Right ventricle myocardium inferior (tissue), 1 donor: ENCODE measurements at places on chromosomes 5 and 9. TPM values are rescaled to one million over a fixed set of nuclear protein-coding genes. Genes with fewer than 3 reads are reported as not detected.

DNA sequence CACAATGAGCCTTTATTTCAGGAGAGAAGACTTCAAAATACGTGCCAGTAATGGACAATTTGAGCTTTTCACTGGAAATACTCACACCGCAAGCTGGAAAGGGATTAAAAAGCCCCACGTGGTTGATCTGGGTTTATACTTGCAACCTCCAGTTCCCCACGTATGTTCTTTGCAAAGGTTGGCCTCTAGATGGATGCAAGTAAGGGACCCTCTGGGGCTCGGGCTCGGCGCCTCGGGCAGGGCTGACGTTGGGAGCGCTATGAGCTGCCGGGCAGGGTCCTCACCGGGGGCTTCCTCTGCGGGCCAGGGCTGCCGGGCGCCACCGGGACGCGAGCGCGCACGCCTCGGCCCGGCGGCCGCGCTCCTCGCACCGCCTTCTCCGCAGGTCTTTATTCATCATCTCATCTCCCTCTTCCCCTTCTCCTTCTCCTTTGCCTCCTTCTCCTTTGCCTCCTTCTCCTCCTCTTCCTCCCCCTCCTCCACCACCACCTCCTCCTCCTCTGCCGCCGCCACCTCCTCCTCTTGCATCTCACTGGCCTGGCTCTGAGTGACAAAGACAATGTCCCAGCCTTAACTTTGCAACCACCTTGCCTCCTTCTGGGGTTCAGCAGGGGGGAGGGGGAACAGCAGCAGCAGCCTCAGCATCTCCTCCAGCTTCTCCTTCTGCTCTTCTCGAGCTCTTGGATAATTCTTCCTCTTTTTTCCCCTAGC lies 701 bp upstream of the ZNF462 start:
- DNase-seq: peak; percentile 45

- no peak for DNase-seq
Measured at GRCh38 chr5:163867324-163867723, 361.9 kb downstream of the MAT2B start.

DNA sequence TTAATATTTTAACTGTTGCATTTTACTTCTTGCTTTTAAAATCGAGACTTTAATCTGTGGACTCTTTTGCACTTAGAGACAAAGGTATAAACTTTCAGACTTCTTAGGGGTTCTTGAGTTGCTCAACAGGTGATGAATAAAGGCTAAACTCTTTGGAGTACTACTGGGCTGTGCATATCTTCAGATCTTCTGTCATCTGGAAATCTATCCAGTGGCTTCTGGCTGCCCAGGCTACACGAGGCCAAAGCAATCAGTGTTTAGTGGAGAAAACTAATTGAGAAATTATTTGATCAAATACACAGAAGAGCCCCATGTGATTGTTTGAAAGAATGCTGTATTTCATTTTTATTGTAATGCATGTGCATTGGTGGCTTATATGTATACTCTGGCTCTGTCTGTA lies 146.1 kb downstream of the PBX3 start:
- no peak for DNase-seq

The NPR3 gene
- total RNA-seq: 10.6 TPM

GRCh38 chr9:125521462-125522327 lies 185.3 kb downstream of the MAPKAP1 start:
- no peak for DNase-seq

The TNFAIP8 gene
- total RNA-seq: 17.8 TPM

The AFAP1L1 gene
- 46.9 TPM for total RNA-seq

The NPR2 gene
- 25.2 TPM for total RNA-seq

GRCh38 chr9:81575956-81576355 lies 113.4 kb downstream of the TLE1 start:
- no peak for DNase-seq

GRCh38 chr5:144035046-144035740 lies 135.3 kb downstream of the YIPF5 start:
- DNase-seq: no peak

The SLC6A18 gene
- not detected for total RNA-seq
